ENCODE measurements at places on chromosomes 2 and 18.
A peak's percentile ranks its signal among the peaks of the same experiment; 100 is the strongest.

- DNase-seq: no peak
These were observed 483.8 kb upstream of the REG3G start for GRCh38 chr2:78541451-78542267.

- DNase-seq: no peak
These were observed 133.4 kb downstream of the ZNF407 start for GRCh38 chr18:74731097-74731496.

GRCh38 chr2:29115797-29116781, 874 bp downstream of the CLIP4 start:
- peak; percentile 61 for DNase-seq

- no peak for DNase-seq
These were observed 5.6 kb downstream of the PHLPP1 start for GRCh38 chr18:62720766-62721613.

DNA sequence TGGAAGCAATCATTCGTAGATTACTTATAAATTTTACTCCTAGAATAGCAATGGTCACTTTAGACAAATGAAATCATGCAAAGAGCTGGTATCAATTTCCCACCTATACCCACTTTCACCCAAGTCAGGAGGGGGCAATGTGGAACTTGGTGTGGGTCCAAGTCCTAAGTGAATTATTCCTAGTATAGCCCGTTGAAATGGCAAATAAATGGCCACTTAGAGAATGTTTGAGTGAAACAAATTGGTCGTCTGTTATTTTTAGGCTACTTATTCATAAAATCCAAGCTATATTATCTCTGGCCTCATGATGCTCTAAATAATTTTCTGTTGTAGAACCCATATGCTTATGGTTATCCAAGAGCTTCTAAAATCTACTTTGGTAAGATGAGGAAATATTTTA, 98.1 kb downstream of the MYO3B start:
- DNase-seq: no peak

DNA sequence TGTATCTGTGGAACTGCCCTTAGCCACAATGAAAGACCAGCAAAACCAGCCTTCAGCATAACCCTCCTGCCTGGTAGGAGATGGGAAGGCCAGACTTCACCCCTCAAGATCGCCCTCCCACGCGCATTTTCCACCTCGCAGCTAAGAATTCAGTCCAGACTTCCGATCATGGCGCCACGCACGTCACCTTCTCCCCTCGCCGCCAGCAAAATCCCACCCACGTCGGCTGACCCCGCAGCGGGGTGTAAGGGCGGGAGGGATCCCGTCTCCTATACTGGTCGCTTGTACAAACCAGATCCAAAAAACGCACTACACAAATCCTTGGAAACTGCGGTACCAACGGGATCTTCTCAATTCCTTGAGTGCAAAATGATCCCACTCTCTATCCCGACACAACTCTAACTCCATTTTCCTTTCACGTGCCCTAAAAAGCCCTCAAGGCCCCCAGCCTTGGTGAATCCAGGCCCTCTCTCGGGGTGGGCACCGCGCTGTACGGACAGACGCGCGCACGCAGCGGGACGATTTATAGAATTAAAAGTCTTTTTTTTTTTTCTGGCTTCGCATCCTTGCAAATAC, 1.0 kb upstream of the BMPR2 start:
- DNase-seq: peak; percentile 33

GRCh38 chr2:121348128-121348740, 63.2 kb upstream of the TFCP2L1 start:
- no peak for DNase-seq

GRCh38 chr18:75830828-75831227, 403.3 kb upstream of the SMIM21 start:
- no peak for DNase-seq
